ENCODE measurements at places on chromosomes 3 and 15.

DNA sequence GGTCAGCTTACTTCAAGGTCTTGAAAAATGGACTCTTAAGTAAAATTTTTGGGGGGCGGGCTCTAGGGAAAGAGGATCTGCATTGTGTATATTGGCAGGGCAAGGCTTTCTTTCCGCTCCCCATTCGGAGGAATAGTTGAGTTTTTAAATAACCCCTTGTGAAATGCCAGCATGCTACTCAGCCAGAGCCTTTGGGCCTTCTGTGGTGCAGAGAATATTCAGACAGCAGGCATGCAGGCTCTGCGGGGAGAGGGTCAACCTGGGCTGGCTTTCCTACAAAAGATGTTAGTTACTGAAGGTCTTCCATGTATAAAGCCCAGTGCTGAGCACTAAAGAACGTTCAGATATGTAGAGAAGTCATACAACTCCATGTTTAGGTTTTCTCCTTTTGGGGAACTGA lies 40.6 kb downstream of the ADAMTSL3 start:
- no peak for DNase-seq

DNA sequence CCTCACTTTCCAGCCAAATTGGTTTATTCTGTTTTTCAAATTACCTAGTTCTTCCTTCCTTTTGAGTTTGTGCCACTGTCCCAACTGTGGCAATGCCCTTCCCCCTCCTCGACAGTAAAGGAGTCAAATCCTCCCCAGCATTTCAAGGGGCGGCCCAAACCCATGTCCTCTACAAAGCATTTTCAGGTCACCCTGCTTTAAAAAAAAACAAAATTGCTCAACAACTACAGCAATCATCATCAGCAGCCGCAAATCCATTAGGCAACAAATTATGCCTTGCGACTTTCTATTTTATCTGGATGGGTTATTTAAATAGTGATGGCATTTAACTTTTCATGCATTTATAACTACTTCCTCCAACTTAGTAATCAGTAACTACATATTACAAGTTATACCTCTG lies 32.7 kb downstream of the PLD1 start:
- DNase-seq = no peak

GRCh38 chr3:65728138-65728537 lies 310.6 kb downstream of the MAGI1 start:
- no peak for DNase-seq

GRCh38 chr3:58272891-58273290 lies 33.2 kb upstream of the RPP14 start:
- DNase-seq = no peak

DNA sequence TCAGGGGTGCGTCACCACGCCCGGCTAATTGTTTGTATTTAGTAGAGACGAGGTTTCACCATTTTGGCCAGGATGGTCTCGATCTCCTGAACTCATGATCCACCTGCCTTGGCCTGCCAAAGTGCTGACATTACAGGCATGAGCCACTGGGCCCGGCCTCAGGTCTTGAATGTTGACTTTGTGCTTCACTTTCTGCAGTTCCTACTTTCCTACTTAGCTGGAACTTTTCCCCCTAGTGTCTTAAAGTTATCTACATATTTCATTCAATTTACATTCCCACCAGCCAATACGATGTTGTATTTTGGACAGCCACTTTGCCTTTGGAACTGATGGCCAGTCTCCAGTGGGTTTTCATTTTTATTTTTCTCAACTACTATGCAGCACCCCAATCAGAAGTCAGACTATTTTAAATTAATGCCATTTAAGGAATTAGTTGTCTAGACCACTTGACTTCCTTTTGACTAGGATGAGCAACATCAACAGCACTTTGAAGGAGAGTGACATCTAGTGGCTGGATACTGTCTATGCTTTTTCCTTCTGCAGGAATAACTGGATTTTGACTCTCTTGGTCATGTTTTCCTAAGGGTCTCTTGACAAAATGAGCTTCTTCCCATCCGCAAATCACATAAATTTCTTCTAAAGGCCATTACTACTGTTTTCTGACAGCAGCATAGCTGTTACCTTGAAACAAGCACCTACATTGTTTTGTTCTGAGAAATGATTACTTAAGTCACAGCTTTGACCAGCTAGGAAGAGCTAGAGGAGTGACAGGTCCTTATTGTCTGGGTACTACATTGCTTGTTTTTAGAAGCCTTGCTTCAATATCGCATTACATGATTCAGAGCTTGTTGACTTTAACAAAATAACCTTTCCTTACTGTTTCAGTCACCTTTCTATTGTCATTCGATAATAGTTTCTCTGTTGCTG lies 140.2 kb downstream of the ITPR1 start:
- DNase-seq = peak; percentile 83

DNA sequence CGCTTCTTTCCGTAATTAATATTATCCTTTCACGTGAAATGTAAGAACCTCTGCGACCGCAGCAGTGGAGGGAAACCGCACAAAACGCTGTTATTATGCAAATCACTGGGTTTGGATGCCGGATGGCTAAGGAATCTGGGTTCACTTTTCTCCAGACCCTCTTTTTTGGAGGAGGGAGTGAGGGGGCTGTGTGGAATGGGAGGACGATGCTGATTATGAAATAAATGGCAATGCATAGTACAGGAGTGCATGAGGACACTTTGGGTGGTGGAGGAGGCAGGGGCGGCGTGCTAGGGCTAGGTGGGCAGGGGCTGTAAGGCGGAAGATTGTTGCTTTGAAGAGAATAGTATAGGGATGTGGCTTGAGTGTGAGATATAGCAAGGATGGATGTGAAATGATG lies 1.8 kb downstream of the CADM2 start:
- no peak for DNase-seq

- no peak for DNase-seq
Measured at GRCh38 chr15:64921711-64922110, 10.0 kb downstream of the ANKDD1A start.

DNA sequence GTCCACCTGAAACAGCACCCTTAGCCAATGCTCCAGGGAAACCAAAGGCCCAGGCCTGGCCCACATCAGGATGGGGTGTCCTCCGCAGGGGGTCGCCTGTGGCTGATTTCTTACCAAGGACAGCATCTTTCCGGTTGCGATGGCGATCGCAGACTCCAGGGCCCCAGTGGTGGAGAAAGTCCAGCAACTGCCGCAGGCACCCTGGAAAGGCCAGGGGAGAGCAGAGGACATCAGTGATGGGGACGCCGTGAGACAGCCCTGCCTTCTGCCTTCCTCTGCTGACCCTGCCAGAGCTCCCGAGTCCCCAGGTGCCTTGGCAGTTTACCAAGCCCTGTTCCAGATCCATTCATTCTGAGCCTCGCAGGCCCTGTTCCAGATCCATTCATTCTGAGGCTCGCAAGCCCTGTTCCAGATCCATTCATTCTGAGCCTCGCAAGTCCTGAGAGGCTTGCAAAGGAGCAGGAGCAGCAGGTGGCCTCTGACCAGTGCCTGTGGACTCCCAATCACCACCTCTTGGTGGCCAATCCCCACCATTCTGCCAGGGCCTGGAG lies 12.5 kb downstream of the CTSH start:
- no peak for DNase-seq

- DNase-seq = no peak
Measured at GRCh38 chr3:32699429-32699828, 14.4 kb downstream of the CNOT10 start.

GRCh38 chr3:8712045-8712907 lies 21.3 kb upstream of the CAV3 start:
- no peak for DNase-seq

DNA sequence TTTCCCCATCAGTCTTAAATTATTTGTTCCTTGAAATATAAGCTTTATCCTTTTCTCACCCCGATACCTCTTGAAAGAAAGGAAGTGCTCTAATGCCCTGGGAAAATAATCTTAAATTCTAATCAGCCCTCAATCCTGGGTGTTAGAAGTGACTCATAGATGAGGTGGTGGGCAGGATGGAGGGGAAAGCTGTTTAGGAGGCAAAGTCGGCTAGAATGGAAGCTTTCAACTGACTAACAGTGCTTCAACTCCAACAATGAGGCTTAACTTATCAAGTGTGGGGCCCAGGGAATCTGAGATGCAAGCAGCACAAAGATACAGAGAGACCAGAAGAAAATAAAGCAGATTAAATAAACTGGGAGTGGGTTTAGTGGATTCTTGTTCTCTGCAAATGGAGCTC lies 175.8 kb downstream of the EPHB1 start:
- no peak for DNase-seq

- DNase-seq = no peak
Measured at GRCh38 chr3:83849106-83849730, 1109.6 kb upstream of the CADM2 start.

DNA sequence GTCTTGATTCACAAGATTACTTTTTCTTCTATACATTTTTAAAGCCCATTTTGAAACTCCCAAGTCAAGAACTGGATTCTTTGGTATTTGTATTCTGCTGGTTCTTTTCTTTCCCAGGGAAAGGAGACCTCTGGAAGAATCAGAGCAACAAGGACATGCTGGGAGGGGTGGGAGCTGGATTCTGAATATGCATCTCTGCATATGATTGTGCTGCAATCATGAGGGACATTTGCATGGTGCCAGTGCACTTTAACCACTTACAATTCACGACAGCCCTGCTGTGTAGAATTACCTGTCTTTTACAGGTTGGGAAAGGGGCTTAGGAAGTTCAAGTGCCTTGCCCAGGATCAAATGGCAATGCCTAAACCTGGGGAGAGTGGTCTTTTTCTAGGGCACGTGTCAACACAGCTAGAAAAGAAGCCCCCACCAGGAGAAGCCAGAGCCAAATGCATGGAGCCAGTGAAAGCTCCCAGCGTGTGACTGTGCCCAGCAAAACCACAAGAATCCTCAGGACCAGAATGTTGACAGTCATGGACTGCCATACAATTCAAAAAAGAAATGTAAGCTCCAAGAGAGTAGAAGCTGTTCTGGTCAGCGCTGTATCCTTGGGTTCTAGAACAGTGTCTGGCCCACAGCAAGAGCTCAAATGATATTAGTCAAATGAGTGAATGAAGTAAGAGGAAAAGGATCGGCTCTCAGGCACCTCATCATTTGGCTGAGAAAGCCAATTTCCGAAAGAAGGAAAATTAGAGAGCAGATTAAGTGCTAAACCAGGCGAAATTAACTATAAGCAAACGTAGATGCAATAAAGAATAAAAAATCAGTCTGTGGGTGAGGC lies 84.5 kb upstream of the MEF2A start:
- DNase-seq = no peak

- no peak for DNase-seq
Measured at GRCh38 chr15:85326291-85326690, 54.1 kb upstream of the AKAP13 start.

DNA sequence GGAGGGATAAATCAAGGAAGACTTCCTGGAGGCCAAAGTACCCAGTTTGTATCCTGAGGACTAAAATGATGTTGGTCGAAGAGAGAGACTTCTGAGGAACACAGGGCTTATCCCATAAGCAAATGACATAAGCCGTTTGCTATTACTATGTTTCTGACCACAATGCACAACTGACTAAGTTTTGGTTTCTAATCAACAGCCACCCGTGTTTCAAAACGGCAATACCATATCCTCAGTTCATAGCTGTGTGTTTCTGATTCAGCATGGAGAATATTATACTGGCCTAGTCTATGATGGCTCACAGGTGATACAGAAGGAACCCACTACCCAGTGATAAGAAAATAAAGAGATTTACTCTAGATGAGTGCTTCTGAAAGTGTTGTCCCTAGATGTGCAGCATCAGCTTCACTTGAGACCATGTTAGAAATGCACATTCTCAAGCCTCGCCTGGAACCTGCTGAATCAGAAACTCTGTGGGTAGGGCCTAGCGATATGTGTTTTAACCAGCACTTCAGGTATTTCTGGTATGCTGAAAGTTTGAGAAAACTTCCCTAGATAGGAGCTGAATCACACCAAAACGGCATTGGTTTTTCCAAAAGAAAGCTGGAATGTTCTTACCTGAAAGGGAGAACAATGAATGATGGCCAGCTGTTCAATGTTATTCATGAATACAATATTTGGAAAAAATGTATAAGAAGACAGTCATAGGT lies 639.7 kb upstream of the NR2F2 start:
- DNase-seq = no peak

DNA sequence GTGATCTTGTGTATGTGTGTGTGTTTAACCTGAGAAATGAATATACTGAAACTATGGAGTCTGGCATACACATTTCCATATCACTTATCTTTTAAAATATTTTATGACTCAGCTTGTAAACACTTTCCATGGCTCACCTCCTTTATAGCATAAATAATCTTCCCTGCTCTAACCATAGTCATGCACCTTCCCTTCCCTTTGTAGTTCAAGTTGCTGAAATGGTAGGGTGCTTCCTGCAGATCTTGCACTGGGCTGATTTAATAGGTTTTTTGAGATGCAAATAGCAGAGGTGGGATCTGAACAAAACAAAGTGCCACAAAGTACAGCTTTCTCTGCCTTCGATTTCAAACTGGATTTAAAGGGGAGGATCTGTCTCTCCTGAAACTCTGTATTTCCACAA lies 712.7 kb upstream of the LMCD1 start:
- DNase-seq = peak; percentile 2

- no peak for DNase-seq
Measured at GRCh38 chr3:162165346-162165745, 668.7 kb downstream of the OTOL1 start.

- DNase-seq = no peak
Measured at GRCh38 chr3:186824430-186825139, 17.9 kb upstream of the ADIPOQ start.

GRCh38 chr3:36942638-36943248 lies 2.1 kb downstream of the TRANK1 start:
- DNase-seq = no peak

GRCh38 chr3:37937156-37937555 lies 53.4 kb upstream of the VILL start:
- DNase-seq = no peak

- DNase-seq = peak; percentile 22
Measured at GRCh38 chr15:74790080-74790916, 8.4 kb downstream of the CSK start.

GRCh38 chr3:155594526-155595187 lies 150.2 kb downstream of the PLCH1 start:
- DNase-seq = no peak

DNA sequence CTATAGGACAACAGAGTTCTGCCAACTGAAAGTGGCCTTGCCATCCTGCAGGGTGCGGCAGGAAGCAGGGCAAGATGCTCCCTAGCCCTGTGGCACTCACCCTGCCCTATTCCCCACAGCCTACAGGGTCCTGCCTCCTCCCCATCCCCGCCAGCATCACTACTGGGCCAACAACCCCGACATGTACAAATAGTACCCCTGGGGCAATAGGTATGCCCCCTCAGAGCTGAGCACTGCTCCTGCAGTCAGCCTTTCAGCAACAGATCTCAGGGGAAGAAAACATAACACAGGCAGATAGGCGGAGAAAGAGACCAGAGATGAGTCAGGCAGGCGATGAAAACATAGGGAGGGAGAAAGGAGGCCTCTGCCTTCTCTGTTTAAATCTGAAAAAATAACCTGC lies 74.7 kb downstream of the XXYLT1 start:
- peak; percentile 44 for DNase-seq

DNA sequence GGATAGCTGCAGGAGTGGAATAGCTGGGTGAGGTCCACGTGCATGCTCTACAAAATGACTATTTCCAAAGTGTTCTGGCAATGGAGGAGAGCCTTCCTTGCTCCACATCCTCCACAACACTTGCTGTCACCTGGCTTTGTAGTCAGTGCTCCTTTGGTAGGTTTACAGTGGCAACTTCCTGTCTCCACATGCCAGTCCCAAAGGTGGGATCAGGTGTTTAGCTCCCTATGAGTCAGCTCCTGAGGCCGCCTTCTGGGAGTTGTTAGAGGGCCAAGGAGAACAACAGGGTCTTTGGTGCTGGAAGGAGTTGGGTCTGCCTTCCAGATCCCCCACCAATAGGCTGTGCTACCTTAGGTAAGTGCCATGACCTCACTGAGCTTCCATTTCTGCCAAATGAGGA lies 15.3 kb upstream of the LIMD1 start:
- no peak for DNase-seq

Measured in kidney glomerular epithelial cell (primary cell).